CD14-positive monocyte (primary cell): ENCODE measurements at places on chromosomes 2 and 18. TPM values are rescaled to one million over a fixed set of nuclear protein-coding genes. Genes with fewer than 3 reads are reported as not detected.

- no peak overlapping the region for H3K4me3 ChIP-seq
- no peak overlapping the region for H3K27ac ChIP-seq
- no peaks in the 10 kb centered on the region for H3K4me1 ChIP-seq
- no peak for DNase-seq
- H3K36me3 ChIP-seq, result no peaks in the 10 kb centered on the region
Observed at GRCh38 chr18:50092245-50092805, 102.6 kb downstream of the MYO5B start.

DNA sequence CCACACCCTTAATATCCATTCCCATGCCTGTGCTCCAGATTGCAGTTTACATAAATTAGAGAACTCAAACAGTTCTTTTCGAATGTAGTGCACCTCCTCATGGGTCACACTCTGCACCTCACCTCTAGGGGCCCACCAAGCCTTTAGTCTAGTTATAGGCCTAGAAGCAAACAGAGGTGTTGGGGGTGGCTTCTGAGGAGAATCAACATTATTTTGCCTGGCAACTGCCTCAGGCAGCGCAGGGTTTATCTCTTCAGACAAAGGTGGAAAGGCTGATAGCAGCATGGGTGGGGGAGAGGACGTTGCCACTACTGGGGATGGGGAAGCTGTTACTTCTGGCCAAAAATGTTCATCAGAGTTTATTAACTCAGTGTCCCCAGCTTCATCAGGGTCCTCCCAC lies 5.0 kb upstream of the GYPC start:
- DNase-seq, result no peak
- peaks cover 11% of the 10 kb centered on the region for H3K4me1 ChIP-seq
- no peaks in the 10 kb centered on the region for H3K27me3 ChIP-seq
- H3K4me3 ChIP-seq, result no peak overlapping the region

DNA sequence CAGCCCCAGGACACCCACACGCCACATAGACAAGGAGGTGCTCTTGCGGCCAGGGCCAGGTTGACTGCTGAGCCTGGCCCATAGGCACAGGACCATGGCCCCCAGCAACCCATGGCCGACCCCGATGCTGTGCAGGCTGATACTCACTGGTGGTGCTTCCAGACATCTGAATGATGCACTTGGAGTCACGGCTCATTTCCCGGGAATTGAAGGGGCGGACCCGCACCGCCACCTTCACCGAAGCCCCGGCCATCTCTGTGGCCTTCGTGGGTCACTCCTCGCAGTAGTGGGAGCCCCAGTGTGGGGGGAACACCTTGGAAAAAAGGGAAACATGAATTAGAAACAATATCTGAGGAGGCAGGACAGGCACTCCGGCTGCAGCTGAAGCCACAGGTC lies 22.5 kb downstream of the KIF1A start:
- no peaks in the 10 kb centered on the region for H3K4me1 ChIP-seq
- no peak for DNase-seq
- no peak overlapping the region for H3K27ac ChIP-seq
- no peak overlapping the region for H3K4me3 ChIP-seq

GRCh38 chr18:5444847-5445246 lies 99.0 kb downstream of the EPB41L3 start:
- peak overlapping the region; percentile 5 for H3K27ac ChIP-seq
- H3K4me3 ChIP-seq, result no peak overlapping the region
- H3K27me3 ChIP-seq, result no peaks in the 10 kb centered on the region
- peak; percentile 40 for DNase-seq

GRCh38 chr2:159736048-159736447 lies 23.7 kb downstream of the MARCHF7 start:
- H3K36me3 ChIP-seq, result peaks cover 32% of the 10 kb centered on the region
- no peaks in the 10 kb centered on the region for H3K27me3 ChIP-seq
- no peak overlapping the region for H3K4me3 ChIP-seq
- H3K27ac ChIP-seq, result peak overlapping the region; percentile 22

- no peak for DNase-seq
- H3K36me3 ChIP-seq, result no peaks in the 10 kb centered on the region
- H3K4me3 ChIP-seq, result no peak overlapping the region
Observed at GRCh38 chr2:42171396-42171980, 2.3 kb downstream of the EML4 start.

DNA sequence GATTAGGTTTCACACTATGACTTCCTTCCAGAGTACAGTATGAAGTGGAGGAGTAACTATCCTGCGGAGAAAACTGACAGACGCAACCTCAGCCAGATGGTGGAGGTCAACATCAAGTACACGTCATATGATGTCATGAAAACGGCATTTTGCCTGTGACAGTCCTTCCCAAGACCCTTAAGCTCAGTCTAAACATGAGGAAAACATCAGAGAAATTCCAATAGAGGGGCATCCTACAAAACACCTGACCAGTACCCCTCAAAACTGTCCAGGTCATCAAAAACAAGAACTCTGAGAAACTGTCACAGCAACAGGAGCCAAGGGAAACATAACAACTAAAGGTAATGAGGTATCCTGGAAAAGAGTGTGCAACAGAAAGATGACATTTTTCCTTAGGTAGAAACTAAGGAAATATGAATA lies 1.7 kb downstream of the RNU4ATAC start:
- peaks cover 30% of the 10 kb centered on the region for H3K4me1 ChIP-seq
- H3K27me3 ChIP-seq, result no peaks in the 10 kb centered on the region
- DNase-seq, result peak; percentile 1
- H3K4me3 ChIP-seq, result no peak overlapping the region
- no peaks in the 10 kb centered on the region for H3K36me3 ChIP-seq

DNA sequence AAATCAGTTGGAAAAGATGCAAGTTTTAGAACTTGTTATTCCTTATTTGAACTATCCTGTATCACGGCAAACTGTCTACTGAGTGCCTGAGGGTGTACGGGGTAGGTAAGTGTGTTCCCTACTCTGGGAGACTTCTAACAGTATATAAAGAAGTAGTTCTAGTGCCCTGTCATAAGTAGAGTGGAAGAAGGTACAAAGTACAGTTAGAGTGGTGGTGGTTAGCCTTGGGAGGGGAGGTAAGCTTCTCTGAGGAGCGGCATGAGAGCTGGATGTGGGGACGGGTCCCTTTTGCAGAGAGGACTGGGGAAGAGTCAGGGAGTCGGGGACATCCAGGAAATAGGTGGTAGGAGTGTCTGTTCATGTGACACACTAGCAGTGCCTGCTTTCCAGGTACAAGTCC lies 48.5 kb downstream of the DGKD start:
- H3K27me3 ChIP-seq, result no peaks in the 10 kb centered on the region
- no peak for DNase-seq
- peaks cover 55% of the 10 kb centered on the region for H3K36me3 ChIP-seq
- H3K27ac ChIP-seq, result no peak overlapping the region
- H3K4me3 ChIP-seq, result no peak overlapping the region

DNA sequence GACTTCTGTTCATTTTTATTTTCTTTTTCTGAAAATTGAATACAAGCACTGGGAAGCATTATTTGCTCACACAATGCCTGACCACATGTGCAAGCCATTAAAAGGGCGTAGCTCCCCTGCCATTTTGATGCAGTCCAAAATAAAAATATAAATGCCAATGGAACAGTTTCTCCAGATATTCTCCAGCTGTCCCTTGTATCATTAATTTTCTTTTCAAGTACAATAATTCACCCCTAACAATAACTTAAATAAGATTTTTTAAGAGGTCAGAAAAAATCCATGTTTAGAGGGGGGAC lies 168.0 kb downstream of the TMEFF2 start:
- H3K4me3 ChIP-seq, result no peak overlapping the region
- H3K27me3 ChIP-seq, result no peaks in the 10 kb centered on the region
- DNase-seq, result no peak
- H3K27ac ChIP-seq, result no peak overlapping the region
- no peaks in the 10 kb centered on the region for H3K4me1 ChIP-seq
- H3K36me3 ChIP-seq, result no peaks in the 10 kb centered on the region

DNA sequence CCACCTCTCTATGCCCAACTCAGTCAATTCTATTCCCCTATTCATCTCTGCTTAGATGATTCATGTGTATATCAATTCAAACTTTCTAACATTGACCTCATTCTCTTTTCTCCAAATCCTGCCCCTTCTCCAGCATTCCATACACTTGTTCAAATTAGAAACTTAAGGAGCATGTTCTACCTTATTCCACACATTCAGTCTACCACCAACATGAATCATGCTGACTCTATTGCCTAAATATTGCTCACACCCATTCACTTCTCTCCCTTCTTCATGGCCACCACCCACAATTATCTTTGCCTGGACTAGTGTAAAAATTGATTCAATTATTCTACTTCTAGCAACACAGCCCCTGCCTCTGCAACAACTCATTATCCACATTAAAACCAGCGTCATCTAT lies 147.5 kb downstream of the VWC2L start:
- no peak for DNase-seq
- no peak overlapping the region for H3K27ac ChIP-seq
- no peaks in the 10 kb centered on the region for H3K4me1 ChIP-seq
- no peak overlapping the region for H3K4me3 ChIP-seq
- no peaks in the 10 kb centered on the region for H3K27me3 ChIP-seq

DNA sequence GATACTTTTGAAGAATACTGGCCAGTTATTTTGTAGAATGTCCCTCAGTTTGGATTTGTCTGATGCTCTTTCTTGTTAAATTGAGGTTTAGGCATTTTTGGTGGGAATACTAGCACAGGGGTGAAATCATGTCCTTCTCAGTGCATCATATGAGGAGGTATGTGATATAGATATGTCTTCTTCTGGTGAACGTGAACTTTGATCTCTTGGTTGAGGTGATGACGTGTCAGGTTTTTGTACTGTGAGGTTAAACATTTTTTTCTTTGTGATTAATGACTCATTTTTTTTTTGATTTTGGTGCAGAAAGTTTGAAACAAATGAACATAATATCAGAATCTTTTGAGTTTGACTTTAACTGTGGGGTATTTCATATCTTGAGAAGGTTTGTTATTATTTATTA lies 11.0 kb downstream of the ZNF407 start:
- no peak overlapping the region for H3K27ac ChIP-seq
- no peak for DNase-seq
- H3K36me3 ChIP-seq, result no peaks in the 10 kb centered on the region

GRCh38 chr2:186327251-186327868 lies 158.7 kb upstream of the ZC3H15 start:
- no peak overlapping the region for H3K4me3 ChIP-seq
- H3K4me1 ChIP-seq, result no peaks in the 10 kb centered on the region
- no peaks in the 10 kb centered on the region for H3K27me3 ChIP-seq

- no peaks in the 10 kb centered on the region for H3K36me3 ChIP-seq
- no peaks in the 10 kb centered on the region for H3K27me3 ChIP-seq
- DNase-seq, result no peak
- no peak overlapping the region for H3K27ac ChIP-seq
- no peaks in the 10 kb centered on the region for H3K4me1 ChIP-seq
- H3K4me3 ChIP-seq, result no peak overlapping the region
Observed at GRCh38 chr2:88845772-88846661, 154.5 kb downstream of the RPIA start.

GRCh38 chr2:152499896-152500735 lies 165.1 kb downstream of the FMNL2 start:
- no peaks in the 10 kb centered on the region for H3K4me1 ChIP-seq
- H3K4me3 ChIP-seq, result no peak overlapping the region
- no peak overlapping the region for H3K27ac ChIP-seq
- no peaks in the 10 kb centered on the region for H3K36me3 ChIP-seq

GRCh38 chr2:16186661-16187481 lies 246.5 kb downstream of the MYCN start:
- no peaks in the 10 kb centered on the region for H3K4me1 ChIP-seq
- H3K27me3 ChIP-seq, result no peaks in the 10 kb centered on the region
- no peak overlapping the region for H3K27ac ChIP-seq
- H3K4me3 ChIP-seq, result no peak overlapping the region
- DNase-seq, result no peak

DNA sequence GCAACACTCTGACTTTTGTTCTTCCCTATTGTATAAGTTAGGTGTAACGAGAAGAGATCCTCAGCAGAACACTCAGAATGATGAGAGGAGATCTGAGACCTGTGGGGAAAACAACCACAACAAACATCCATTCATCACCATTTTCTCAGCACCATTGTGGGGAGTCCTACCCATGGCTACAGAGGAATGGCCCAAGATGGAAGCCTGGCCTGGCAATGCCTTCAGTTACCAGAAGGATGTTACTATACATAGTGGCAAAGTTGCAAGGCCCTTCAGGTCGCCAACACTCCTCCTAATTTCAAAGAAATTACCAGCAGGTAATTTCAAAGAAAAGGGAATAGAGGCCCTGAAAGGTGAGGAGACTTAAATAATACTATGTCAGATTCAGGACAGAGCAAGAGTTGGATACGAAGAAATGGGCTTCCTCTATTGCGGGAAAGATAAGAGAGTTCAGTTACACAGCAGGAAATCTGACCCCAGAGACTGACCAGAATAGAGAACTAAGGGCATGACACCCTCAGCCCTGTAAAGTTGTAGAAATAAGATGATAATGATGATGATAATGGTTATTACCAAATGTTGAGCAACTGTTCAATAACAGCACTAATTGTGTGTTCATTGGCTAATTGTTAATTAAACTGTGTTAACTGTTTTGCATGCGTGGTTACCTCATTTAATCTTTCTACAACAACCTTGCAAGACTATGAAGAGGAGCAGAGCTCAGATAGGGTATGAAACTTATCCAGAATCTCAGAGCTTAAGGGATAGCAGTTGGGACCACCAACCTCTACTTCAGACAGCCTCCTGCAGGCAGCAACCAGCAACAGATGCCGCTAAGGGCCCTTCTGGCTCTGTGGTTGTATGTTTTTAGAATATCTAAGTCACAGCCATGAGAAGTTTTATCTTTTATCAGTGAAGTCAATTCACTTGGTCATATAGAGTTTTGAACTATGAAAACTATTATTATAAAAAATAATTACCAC lies 37.5 kb downstream of the DHRS9 start:
- no peak overlapping the region for H3K4me3 ChIP-seq
- H3K27me3 ChIP-seq, result no peaks in the 10 kb centered on the region
- no peak overlapping the region for H3K27ac ChIP-seq
- peak; percentile 47 for DNase-seq
- no peaks in the 10 kb centered on the region for H3K36me3 ChIP-seq

DARS1 gene
- 53.0 TPM for polyA plus RNA-seq

MC4R gene
- not detected in 2 replicates for polyA plus RNA-seq

ACTG2 gene
- not detected for polyA plus RNA-seq

TWSG1 gene
- polyA plus RNA-seq, result 1.1 and 1.6 TPM in 2 replicates

LHCGR gene
- not detected in 2 replicates for polyA plus RNA-seq

RGPD3 gene
- not detected for polyA plus RNA-seq

PAX3 gene
- polyA plus RNA-seq, result not detected in 2 replicates

CACNB4 gene
- polyA plus RNA-seq, result 0.44 TPM

CABLES1 gene
- 0.10 and 0.15 TPM in 2 replicates for polyA plus RNA-seq

STAT4 gene
- polyA plus RNA-seq, result 0.52 TPM

CAPN14 gene
- not detected in 2 replicates for polyA plus RNA-seq

IL36G gene
- polyA plus RNA-seq, result not detected
